ENCODE measurements at places on chromosomes 13 and 19.

DNA sequence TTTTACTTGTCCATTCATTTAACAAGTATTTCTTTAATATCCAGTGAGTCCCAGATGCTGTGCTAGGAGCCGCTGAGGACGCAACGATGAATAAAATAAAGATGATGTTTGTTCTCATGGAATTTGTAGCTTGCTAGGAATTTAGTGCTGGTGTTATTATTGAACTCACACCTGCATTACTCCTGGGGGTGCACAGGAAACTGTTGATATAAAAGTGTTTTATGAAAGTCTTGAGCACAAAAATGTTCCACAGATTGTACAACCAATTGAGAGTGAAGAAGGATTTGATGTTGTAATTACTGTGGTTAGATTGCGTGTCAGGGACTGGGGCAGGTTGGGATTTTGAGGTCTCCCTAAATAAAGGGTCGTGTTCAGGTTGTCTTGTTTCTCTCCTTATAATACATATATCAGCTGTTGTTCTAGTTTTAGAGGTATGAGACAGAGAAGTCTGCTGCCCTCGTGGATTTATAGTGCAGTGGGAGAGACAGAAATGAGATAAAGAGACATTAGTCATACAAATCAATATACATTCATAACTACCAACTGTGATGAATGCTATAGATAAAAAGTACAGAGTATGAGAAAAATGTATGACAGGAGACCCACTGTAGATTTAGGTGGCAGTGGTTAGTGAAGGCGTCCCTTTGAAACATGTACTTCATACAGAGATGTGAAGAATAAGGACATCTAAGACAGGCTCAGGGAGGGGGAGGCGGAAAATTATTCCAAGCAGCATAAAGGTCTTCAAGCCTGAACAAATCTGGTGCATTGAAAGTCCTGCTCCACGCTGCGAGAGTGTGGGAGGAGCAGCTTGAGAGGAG is 11.3 kb downstream of the CACNG6 start:
- DNase-seq = no peak

- peak; percentile 57 for DNase-seq
Measured at GRCh38 chr13:20197361-20197834, 4.7 kb upstream of the GJB2 start.

- DNase-seq = no peak
Measured at GRCh38 chr13:21152251-21152899, 24.0 kb downstream of the SKA3 start.

GRCh38 chr13:108618233-108618632 is 11.2 kb upstream of the MYO16 start:
- no peak for DNase-seq

- no peak for DNase-seq
Measured at GRCh38 chr19:51076631-51077213, 6.0 kb downstream of the KLK14 start.

- peak; percentile 87 for DNase-seq
Measured at GRCh38 chr19:28878862-28879566, 333.9 kb downstream of the UQCRFS1 start.

Measured in midbrain (tissue), 1 donor.